ENCODE measurements at places on chromosomes 2 and 18.

DNA sequence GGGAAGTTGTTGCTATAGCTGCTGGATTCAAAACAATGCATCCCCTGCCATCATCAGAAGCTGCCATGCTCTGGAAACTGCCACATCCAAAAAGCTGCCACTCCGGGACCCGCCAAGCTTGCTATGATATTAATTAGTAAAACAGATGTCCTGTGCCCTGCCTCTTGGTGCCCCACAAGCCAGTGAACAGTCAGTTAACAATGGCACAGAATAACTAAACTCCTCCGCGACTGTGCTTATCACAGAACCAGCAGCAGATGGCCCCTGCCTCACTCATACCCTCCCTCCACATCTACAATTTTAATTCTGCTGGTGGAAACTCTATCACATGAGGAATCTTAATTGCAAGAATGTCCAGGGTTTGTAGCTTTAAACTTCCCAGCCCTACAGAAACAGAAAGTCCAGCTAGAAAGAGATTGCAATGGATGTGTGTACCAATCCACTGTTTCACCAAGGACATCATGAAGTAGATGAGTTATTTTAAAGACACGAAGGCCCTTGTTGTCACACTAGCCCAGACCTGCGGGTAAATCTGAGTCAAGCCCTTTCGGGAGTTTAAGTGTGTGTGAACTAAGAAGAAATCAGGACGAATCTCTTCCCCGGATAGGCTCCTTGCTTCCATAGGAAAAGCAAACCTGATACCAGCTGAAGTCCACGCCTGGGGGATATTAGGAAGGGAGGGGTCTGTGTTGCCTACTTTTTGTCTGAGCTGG lies 7.4 kb upstream of the ACYP2 start:
- no peak for DNase-seq

GRCh38 chr2:189337656-189338055 lies 103.6 kb upstream of the WDR75 start:
- DNase-seq, result no peak

- no peak for DNase-seq
Observed at GRCh38 chr18:65753520-65753919, 2.7 kb downstream of the CDH7 start.

DNA sequence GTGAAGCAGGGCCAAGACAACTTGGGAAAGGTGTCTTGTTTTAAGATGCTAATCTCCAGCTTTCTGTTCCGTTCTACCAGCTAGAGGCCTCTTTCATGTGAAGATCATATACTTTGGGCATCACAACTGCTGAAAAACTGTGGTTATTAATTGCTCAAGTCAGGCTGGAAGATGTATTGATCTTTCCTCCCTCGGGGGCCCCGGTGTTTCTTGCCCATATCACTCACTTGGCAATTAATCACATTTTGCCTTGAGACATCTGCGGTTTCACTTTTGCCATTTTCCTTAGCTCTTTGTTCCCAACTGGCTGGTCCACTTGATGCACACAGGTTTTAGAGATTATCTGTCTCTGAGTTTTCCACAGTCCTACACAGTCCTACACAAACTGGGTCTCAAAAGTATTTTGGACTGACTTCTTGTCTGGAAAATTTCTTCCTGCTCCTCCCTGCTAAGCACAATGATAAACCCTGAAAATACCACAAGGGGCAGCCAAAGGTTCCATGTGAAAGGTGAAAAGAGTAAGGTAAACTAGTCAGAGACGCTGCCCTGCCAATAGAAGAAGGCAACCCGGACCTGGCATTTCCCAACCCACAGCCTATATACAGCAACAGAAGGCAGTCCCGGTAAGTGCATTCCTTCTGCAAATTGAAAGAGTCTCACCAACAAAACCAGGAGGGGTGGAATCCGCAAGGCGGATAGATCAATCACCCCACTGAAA lies 181.0 kb downstream of the AFF3 start:
- DNase-seq, result no peak

GRCh38 chr2:191020742-191021381 lies 6.9 kb upstream of the STAT1 start:
- peak; percentile 59 for DNase-seq

DNA sequence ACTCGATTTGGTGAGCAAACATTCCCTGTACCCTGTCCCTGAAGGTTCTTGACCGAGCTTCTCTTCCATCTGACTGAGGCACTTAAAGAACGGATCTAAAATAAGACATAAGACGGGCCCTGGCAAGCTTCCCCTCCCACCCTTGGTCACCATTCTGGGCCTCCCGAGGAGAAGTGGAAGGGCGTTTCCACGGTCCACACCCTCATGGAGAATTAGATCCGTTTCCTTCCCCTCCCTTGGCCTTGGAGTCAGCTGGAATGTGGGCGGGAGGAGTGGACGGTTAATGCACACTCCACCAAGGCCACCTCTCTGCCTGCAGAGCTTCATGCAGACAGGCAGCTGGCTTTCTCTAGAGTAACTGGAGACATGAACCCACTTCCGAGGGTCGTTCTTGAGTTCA lies 257.3 kb upstream of the APCDD1 start:
- DNase-seq, result no peak

DNA sequence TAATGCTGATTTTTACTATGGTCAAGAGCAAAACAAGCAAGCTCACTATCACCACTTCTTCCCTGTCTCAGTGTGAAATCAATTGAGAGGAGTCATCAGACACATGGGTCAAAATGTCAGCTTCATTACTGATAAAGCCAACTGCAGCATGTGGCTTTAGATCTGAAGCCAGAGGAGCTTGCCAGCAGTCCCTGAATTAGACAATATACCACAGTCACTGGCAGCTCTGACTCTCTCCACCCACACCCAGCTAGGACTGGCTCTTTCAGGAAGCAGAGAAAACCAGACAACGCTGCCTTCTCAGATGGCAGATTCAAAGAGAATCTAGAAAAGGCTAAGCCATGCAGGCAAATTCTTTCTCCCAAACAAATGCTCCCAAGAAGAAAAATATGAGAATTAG lies 20.0 kb upstream of the ASB18 start:
- no peak for DNase-seq

DNA sequence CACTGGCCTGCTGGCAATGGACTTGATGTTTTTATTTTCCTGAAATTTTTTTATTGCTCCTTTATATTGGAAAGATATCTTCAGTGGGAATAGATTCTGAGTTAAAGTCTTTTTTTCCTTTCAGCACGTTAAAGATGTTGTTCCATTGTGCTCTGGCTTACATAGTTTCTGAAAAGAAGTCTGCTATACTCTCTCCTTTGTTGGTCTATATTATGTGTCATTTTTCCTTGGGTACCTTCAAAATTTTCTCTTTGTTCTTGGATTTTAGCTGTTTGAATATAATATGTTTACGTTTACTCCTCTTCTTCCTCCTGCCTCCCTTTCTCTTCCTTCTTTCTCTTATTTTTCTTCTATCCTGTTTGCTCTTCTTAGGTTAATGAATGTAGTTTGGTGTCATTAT lies 105.5 kb downstream of the CAPN13 start:
- DNase-seq, result no peak

DNA sequence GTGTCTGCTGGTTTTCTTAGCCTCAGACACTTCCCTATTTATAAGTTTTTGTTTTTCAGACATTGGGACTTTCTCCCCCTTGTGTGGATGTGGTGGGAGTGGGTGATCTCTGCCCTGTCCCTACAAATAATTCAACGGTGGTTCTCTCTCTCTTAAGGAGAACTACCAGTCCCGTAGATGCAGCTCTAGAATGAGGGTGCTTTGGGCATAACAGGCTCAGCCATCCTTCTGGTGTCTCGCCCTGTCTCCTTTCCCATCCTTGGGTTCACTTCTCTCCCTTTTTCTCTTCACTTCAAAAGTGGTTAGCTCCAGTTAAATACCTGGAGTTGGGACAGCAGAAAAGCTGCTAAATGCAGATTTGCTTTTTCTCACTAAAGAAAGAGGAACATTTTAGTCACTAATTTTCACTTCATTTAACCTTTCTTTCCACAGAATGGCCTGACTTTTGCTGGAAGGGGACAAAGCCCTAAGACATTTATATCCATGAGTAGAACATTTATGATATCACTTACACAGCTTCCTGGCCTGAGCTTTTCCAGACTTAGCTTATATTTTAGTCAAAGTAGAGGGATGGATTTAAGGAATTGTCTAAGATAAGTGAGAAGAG lies 121.2 kb upstream of the CXCR4 start:
- DNase-seq, result no peak

GRCh38 chr2:234001380-234002160 lies 48.9 kb upstream of the SPP2 start:
- no peak for DNase-seq

Data from stimulated activated CD4-positive, alpha-beta T cell treated with anti-CD3 and anti-CD28 coated beads, Interleukin-1b, Interleukin-23, amount 100 ng/mL, for 48 hours (primary cell).